ENCODE measurements at places on chromosomes 3 and 15. TPM values are rescaled to one million over a fixed set of nuclear protein-coding genes. Genes with fewer than 3 reads are reported as not detected.

GRCh38 chr3:153029350-153029749 is 132.7 kb upstream of the RAP2B start:
- DNase-seq, result no peak

DNA sequence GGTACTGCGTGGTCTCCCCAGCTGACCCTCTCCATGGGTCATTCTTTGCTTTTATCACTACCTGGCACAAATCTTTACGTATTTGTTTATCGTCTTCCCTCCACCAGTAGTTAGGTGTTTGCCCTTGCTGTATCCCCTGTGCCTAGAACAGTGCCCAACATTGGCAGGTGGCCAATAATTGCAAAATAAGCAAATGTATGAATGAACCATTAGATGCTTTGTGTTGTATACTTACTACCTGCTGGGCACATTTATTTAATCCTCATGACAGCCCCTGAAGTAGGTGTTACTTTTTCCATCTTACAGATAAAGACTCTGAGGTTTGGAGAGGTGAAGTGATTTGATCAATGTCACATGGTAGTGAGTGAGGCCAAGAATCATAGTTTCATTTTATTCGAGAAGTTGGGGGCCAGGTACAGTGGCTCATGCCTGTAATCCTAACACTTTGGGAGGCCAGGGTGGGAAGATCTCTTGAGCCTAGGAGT is 2.0 kb upstream of the TWF2 start:
- DNase-seq, result no peak

DNA sequence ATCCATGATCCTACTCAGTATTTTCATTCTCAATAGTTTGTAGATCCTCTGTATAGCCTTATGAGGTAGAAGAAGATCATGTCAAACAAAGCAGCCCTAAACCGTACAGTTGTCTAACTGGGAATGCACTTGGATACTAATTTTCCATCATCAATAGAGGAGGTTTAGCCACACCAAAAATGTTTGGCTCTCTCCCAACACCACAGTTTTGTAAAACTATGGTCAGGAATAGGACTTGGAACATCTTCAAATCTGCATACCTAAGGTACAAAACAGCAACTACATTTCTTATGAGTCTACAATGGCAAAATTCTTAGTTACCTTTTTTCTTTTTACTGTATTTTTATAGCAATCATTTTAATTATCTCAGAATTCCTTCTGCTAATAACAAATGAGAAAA is 1001.6 kb downstream of the ROBO2 start:
- DNase-seq, result no peak

DNA sequence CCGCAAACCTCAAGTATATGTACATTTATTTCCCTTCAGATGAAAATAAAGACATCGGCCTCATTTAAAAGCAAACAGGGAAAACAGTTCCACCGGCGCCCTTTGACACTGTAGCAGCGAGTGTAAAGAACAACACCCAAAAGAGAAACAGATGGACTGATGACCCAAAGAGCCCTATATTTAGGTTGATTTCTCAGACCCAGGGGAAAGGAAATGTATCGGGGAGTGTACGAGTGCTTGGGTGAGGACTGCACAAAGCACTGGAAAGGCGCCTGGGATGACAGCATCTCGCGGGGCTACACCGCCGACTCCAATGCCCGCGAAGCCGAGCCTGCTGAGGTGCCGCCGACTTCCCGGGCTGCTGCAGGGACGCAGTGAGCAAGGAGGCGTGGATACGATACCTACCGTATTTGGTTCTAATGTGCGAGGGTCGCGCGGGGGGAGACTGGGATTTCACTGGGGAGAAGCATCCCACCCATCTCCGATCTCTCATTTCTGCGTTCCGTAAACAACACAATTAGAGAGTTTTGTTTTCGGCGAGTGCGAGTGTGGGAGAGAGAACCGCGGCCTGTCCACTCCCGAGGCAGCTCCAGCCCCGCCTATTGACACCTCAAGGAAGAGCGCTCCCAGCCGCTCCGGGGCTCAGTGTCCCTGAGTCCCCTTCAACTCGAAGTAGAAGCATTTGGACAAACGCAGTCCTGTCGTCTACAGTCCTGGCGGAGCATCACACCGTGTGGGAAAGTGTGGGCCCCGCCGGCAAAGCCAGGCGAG is 2.0 kb downstream of the MECOM start:
- no peak for DNase-seq

TRAK1 gene
- 101 TPM for total RNA-seq

STRIT1 gene
- total RNA-seq, result 0.72 TPM

- DNase-seq, result no peak
These were observed 13.1 kb downstream of the ROBO2 start for GRCh38 chr3:77052733-77053670.

OR5H6 gene
- total RNA-seq, result not detected

ADGRG7 gene
- total RNA-seq, result 2.0 TPM

COX17 gene
- total RNA-seq, result 45.1 TPM

DNA sequence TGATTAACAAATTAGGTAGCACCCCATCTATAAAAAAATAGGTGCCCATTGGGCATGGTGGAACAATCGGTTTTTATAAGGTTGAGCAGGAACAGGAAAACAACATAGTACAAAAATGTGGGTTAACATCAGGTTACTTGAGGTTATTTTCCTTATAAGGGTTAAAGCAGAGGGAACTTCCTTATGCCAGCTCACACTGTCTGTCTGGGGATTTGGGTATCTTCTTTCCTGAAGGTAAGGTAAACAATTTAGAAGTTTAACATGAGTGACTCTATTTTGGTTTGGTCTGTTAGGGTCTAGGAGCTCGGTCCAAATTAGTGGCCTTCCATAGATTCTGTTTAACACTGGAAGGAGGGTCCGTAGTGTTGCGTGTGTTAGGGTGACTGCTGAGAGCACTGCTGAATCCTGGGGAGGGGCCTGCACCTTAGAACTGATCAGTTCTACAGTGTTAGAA is 14.7 kb downstream of the CHD2 start:
- DNase-seq, result no peak

GRCh38 chr3:188943591-188943990 is 228.2 kb upstream of the TPRG1 start:
- no peak for DNase-seq

HHATL gene
- total RNA-seq, result 0.35 TPM

DNA sequence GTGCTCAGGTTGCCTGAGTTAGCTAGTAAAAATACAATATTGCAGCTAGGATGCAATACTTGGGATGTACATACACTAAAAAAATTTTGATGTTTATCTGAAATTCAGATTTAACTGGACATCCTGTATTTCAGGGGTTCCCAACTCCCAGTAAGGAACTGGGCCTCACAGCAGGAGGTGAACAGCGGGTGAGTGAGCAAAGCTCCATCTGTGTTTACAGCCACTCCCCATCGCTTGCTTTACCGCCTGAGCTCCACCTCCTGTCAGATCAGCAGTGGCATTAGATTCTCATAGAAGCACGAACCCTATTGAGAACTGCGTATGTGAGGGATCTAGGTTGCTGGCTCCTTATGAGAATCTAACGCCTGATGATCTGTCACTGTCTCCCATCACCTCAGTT is 285.1 kb upstream of the PROK2 start:
- DNase-seq, result no peak

- no peak for DNase-seq
These were observed 137.9 kb upstream of the COL8A1 start for GRCh38 chr3:99500485-99500884.

DNA sequence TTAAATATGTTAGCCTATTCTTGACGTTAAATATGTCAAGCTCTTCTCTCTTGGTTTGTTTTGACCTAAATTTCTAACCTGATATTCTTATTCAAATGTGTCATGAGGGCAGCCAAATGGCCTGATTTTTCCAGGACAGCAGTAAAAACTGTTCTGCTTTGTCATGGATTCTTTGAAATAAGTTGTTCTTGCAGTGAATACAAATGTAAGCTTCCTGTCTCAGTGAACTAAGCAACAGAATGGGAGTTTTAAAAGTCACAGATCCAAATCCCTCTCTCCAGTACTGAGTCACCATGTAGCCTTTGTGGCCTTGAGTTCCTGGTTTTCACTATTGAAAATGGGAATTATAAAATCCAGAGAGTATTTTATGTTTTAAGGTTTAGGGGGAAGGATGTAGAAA is 301.8 kb downstream of the NLGN1 start:
- no peak for DNase-seq

ITPKA gene
- 3.2 TPM for total RNA-seq

- no peak for DNase-seq
These were observed 35.1 kb upstream of the SPTBN5 start for GRCh38 chr15:41928637-41929620.

DNA sequence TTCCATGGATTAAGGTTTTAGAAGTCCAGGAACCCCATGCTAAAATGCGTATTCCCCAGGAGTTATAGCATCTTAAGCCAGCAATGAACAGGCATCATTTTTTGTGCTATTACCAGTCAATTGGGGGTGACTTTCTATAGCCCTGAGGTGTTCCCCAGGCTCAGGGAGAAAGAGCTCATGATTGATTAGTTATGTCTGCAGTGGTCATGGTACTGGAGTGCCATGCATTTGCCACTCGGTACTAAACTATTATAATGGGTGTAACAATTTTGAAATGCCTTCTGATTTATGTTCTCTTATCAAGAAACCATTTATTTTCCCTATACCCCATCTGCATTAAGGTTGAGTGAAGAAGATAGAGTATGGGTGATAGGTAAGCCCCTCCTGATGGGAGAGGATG is 11.9 kb downstream of the LRRC31 start:
- DNase-seq, result no peak

APEH gene
- total RNA-seq, result 128 TPM

DNA sequence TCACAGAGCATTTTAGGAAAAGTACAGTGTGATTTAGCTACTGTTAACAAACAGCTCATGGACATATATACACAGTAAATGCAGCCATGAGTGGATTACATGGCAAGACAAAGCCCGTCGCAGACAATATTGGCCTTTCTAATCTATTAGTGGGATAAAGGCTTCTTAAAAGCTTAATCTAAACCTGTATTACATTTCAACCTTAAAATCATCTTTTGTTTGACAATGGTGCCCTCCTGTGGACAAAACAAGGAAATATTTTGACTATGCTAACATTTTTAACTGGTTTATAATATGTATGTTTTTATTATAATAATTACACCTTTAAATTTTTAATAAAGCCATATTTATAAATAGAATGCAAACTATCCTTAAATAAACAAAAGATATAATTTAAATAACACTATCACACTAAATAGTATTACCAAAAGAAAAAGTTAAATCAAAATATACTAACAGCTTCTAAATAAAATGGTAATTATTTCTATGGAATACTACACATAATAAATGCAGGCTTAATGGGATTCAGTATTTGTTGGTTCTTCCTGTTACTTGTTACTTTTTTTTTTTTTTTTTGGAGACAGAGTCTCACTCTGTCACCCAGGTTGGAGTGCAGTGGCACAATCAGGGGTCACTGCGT is 38.6 kb downstream of the TAFA4 start:
- DNase-seq, result no peak

DNA sequence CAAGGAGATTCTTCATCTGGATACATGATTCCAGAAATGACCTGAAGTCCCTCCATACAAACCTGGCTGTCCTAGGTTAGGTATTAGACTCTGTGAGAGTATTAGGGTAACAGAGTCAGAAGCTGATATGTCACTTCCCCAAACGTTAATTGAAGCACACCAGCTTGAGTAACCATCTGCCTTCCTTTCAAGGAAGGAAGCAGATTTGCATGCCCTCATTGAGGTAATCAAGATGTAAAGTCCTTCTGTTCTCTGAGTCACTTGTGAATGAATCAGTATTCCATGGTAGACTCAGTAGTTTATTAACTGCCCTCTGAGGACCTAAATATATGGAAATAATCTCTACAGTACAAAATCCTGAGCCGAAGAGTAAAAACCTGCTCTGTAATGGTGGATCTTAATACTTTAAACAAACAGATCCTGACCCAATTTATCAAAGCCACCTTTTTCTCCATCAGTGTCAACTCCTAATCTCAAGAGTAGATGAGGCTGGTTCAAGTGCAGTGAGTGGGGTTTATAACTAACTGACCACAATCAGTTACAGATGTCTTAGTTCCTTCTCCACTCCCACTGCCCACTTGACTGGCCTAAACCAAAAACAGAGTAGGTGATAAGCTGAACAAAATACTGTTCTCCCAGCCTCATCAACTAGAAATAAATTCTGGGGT is 246.2 kb upstream of the CHRM5 start:
- DNase-seq, result no peak

ATP1B3 gene
- 75.4 TPM for total RNA-seq

PROK2 gene
- total RNA-seq, result not detected

DNA sequence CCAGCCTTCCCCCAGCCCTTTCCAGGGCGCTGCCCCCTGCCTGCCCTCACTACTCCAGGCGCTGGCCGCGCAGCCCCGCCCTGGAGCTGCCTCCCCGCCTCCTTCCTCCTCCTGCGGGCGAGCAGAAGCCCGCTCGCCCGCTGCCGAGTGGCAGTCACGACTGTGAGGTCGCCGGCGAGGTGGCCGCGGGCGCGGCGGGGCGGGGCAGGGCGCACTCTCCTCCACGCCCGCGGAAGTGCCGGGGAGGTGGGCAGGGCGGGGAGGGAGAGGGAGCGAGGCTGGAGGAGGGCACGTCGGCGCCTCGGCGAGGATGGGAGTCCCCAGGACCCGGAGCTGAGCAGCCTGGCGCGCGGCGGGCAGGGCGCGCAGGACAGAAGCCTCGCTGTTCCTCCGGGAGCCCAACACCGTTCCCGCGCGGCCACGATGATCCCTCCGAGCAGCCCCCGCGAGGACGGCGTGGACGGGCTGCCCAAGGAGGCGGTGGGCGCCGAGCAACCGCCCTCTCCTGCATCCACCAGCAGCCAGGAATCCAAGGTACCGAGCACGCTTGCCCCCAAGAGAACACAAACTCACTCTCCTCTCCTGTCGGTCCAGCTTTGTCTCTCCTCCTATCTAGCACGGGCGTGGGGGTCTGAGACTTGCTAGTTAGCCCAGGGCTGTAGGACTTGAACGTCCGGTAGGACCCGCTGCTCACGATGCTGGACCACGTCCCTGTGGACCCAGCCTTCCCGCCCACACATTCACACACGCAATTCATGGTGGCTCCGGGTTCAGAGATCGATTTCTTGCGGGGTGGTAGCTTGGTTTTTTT is at the start of gene STAC:
TSS of gene STAC (plus strand) at position 284 of the 811 bp plus-strand sequence. CDS start at position 424, 140 bp downstream.
- DNase-seq, result peak; percentile 39

DNA sequence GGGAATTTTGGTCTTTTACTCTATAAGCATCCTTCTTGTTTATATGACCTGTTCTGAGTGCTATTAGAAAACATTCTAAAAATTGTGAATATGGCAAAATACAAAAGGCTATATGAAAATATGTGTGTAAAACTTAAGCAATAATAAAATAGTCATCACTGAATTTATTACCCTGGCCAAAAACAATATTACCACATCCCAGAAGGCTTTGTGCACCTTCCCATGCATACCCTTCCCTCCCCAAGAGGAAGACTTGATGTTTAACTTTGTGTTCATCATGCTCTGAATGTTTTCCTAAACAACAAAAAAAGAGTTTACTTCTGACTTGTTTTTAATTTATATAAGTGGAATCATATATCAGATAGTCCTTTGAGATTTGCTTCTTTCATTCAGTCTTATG is 155.1 kb upstream of the TNIK start:
- DNase-seq, result no peak

- DNase-seq, result no peak
These were observed 37.5 kb upstream of the CLRN1 start for GRCh38 chr3:151009981-151010380.
